ENCODE measurements at places on chromosomes 6 and 20.

DNA sequence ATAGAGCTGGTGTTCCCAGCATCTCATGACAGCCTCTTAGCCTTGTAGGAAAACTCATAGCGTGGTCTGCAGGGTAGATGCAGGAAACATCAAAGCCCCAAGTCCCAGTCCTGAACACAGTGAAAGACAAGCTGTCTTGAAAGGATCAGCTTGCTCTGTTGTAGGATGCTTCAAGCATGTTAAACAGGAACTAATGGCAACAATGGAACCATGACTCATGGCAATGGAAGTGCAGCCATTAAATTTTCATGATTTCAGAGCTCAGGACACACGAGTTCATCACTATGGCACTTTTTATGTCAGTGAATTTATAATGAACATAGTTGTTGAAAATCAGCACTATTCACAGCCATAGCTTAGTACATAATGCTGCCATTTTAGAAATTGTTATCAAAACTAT is 367.7 kb downstream of the KIF16B start:
- H3K36me3 ChIP-seq: no peaks in the 10 kb centered on the region
- H3K27ac ChIP-seq: no peak overlapping the region
- no peak overlapping the region for H3K4me3 ChIP-seq

DNA sequence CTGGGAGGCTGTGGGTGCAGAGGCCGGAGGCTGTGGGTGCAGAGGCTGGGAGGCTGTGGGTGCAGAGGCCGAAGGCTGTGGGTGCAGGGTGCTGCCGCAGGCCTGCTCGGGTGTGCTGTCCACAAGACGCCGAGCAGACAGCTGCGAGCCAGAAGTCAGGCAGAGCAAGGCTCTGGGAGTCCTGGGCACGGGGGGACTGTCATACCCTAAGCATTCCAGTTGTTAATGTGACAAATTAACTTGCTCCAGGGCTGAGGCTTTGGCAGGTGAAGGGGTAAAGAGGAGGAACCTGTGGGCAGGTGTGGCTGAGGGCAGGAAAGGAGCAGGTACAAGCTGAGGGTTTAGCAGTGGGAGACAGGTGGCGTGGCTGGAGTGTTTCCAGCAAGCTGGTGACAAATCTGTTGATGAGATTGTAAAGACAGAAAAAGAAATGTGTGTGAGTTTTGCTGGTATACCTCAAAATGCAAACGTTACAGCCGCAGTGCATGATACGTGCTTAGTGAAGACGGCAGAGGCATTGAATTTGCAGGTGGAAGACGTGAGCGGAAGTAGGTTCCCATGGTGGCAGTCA is 14.2 kb upstream of the ADRM1 start:
- H3K4me1 ChIP-seq: no peaks in the 10 kb centered on the region
- H3K36me3 ChIP-seq: peaks cover 36% of the 10 kb centered on the region
- H3K4me3 ChIP-seq: no peak overlapping the region
- no peaks in the 10 kb centered on the region for H3K27me3 ChIP-seq
- H3K27ac ChIP-seq: no peak overlapping the region

DNA sequence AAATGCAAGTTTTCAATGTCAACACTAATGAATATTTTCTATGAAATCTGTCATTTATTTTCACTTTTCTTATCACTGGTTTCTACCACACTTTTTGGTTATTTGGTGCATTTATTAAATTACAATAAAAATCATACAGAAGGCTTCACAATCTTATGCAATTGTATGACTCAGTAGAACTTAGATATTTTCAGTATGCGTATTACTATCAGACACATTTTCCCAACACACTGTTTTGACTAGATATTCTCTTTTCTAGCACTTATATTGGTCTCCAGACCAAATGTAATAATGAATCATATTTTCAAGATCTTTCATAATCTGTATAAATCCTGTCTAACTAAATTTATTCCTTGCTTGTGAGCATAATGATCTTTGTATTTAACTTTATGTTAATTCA is 74.1 kb downstream of the FAM83B start:
- H3K4me1 ChIP-seq: no peaks in the 10 kb centered on the region
- H3K27ac ChIP-seq: no peak overlapping the region
- no peaks in the 10 kb centered on the region for H3K36me3 ChIP-seq
- no peak overlapping the region for H3K4me3 ChIP-seq

GRCh38 chr6:45000833-45001232 is 327.3 kb upstream of the RUNX2 start:
- H3K4me3 ChIP-seq: peak overlapping the region; percentile 62
- no peak overlapping the region for H3K27ac ChIP-seq
- H3K4me1 ChIP-seq: peaks cover 18% of the 10 kb centered on the region
- no peaks in the 10 kb centered on the region for H3K27me3 ChIP-seq
- no peaks in the 10 kb centered on the region for H3K36me3 ChIP-seq

- H3K4me3 ChIP-seq: no peak overlapping the region
- H3K36me3 ChIP-seq: no peaks in the 10 kb centered on the region
- no peak overlapping the region for H3K27ac ChIP-seq
Observed at GRCh38 chr20:16004108-16004854, 569.0 kb downstream of the KIF16B start.

Measured in activated T-helper 17 cell treated with anti-CD3 and anti-CD28 coated beads, Interleukin-2, amount 50 U/mL, for 72 hours (primary cell).